ENCODE measurements at places on chromosomes 2 and 18.
A peak's percentile ranks its signal among the peaks of the same experiment; 100 is the strongest.

DNA sequence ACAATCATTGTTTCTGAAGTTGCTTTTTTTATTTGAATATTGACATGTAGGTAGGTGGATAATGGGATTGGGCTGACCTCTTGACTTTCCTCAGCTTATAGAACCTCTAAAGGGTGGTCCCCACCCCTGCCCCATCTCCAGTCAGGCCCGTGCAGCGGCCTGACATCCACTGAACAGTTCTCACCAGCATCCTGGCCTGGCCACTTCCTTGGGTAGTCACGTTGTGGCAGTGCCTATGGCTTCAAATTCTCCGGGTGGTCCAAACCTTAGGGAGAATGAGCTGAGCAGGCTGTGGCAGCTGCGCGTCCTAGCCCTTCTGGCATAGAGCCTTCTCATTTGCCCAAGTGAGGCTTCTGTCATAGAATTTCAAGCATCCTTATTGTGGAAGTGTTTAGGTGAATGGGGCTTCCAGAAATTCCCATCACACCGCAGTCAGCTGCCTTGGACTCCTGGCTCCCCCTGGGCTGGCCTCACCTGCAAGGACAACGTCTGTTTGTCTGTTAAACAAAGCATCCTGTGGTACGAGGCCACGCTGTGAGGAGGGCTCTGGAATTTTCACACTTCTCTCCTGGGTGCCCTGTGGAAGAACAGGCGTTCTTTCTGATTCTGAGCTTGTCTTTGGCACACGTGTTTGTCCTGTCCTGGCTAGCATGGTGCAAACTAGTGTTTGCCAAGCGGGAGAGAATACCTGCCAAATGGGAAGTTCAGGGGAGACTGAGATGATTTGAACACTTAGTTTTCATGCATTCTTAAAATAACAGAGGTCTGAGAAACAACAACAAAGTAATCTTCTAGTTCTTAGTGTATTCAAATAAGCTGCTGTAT, 31.8 kb upstream of the OTOS start:
- no peak for DNase-seq

DNA sequence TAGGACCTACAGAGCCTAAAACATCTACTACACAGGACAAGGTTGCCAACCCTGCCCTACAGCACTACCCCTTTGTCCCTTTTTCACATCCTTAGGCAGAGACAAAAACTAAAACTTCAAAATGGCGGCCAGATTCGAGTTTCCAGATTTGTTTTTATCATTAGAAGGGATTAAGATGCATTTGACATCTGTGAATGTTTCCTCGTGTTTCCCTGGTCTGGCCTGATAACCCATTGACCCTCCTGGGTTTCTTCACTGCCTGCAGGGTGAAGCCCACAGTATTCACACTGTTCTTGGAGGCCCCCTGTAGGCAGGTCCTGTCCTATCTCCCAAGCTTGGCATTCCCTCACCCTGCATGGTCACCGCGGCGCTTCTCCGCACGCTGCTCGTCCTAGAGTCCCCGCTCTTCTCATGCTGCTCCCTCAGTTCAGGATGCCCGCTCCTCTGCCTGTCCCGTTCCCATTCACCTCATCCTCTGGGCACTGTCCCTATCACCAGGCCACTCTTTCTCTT, 67.6 kb downstream of the TPGS2 start:
- DNase-seq = no peak

GRCh38 chr18:58222432-58223125, 178.6 kb downstream of the NEDD4L start:
- DNase-seq = no peak

DNA sequence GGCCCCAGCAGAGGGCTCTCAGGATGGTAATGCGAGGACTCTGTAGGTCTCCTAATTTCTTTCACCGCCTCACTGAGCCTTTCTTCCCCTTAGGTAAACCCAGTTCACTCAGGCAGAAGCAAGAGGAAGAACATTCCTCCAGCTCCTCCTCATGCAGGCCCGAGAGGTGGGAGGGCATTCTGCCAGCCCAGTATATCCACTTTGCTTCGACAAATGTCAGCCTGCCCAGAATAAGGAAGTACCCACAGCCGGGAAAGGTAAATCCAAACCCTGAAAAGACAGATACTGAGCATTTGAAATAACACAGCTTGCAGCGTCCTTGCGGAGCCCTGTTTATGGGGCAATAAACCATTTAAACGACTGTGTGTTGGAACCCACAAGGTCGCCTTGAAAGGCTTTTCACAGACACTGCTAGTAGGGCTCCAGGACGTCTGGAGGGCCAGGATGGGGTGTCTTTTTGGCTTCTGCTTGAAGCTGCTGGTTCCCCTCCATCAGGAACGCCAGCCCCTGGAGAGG, 63.0 kb upstream of the STPG4 start:
- no peak for DNase-seq

GRCh38 chr2:198905881-198906612, 551.7 kb downstream of the SATB2 start:
- no peak for DNase-seq

DNA sequence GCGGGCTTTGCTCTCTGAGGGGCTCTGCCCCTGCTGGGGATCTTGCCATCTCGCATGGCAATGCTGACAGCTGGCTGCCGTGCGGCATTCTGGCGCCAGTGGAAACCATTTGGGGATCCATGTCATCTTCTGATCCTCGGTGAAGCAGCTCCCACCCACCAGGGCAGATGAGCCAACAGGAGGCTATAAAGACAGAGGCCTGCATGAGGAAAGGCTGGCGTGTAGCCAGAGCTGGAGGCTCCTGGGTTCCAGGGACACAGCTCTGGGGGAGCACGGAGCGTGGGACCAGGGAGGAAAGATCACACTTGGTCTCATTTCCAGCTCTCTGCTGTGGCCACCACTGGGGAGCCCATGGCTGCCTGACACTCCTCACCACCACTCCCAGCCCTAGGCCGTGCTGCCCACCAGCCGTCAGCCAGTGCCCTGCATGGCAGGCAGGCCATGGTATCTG, 145.8 kb downstream of the ZFP36L2 start:
- no peak for DNase-seq

DNA sequence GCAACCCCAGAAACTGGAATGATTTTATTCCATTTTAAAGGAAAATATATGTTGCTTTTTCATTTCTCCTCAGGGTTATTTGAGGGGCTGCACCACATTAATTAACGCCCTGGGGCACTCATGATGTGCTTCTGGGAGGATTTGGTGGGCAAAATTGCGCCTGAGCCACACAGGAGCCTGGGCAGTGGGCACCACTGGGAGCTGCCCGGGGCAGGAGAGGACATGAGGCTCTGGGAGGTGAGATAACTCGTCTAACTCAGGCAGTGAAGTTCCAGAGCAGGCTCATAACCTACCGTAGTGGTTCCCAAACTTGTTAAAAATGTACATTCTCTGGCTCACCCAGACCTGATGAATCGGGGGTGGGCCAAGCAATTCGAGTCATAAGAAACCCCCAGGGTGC, 68.3 kb downstream of the EDAR start:
- DNase-seq = no peak

DNA sequence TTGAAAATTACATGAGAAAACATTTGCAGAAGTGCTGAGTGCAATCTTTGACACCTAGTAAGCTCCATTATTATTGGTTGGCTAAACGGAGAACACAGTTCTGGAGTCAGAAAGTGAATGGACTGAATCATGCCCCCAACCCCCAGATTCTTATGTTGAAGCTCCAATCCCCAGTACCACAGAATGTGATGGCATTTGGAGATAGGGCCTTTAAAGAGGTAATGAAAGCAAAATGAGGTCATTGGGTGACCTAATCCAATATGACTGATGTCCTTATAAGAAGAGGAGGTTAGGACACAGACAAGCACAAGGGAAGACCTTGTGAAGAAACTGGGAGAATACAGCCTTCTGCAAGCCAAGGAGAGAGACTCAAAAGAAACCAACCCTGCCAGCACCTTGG, 200.9 kb upstream of the EPAS1 start:
- no peak for DNase-seq

GRCh38 chr2:42916324-42916723, 123.9 kb upstream of the HAAO start:
- DNase-seq = no peak

DNA sequence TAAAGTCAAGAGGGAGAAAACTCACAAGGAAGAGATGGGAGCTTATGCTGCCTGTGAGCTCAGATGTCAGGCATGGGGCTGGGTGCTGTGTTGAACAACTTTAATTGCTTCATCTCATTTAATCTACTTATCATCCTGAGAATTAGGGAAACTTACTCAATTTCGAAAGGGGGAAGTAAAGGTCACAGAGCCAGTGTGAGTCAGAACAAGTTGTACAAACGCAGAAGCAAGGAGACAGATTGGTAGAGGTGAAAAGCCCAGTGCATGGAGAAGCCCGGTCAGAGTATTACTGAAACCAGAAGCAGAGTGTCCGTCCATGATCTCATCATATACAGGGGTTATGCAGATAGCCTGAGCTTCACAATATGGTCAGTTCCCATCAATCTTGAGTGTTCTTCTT, 281.1 kb upstream of the POU3F3 start:
- DNase-seq = no peak

DNA sequence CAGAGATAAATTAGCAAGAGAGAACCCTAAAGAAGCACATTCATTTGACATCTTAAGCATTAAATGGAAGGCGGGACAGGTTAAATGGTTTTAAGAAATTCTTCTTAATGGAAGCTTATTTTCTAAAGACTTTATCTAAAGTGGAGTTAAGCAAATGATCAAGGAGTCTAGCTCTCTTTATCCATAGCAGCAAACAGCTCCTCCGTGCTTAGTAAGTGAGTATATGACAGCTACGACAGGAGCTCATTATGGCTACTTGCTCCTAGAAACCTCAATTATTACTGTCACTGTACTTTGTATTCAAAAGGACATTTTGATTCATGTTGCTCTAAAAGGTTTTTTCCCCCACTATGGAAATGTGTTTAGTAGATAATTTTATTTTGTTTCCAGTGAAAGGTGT, 444.9 kb downstream of the TMX3 start:
- no peak for DNase-seq

- no peak for DNase-seq
Observed at GRCh38 chr2:43107679-43108078, 118.7 kb downstream of the ZFP36L2 start.

- DNase-seq = no peak
Observed at GRCh38 chr2:69143748-69144360, 130.9 kb downstream of the ANTXR1 start.

DNA sequence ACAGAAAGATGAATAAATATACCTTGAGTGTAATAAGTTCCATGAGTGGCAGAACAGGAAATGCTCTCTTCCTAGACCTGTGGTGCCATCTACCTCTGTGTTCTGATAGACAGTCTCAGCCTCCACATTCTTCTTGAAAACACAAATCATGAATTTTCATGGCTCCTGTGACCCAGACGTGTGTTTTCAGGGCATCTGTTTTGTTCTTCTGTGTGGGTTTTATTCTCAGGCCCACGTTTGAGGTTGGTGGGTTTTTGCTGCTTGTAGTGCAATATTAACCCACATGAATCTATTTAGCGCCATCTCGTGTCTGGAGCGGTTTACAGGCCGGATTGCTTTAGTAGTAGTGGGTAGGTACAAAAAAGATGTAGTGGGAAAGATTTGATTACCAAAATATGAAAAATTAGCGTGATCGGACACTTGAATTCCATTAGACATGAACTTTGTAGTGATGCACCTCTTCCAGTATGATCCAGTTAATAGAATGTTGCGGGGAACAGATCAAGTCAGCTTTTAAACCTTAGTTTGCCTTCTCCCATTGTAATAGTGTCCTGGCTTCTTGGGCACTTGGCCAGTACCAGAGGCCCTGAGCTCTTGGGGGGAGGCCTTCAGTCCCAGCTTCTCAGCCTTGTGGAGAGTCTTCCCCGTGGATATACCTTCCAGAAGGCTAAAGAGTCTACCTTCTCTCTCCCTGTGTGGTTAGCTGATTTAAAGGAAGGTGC, 256.5 kb downstream of the TPGS2 start:
- DNase-seq = peak; percentile 79

- no peak for DNase-seq
Observed at GRCh38 chr2:148813603-148814065, 61.4 kb upstream of the KIF5C start.

GRCh38 chr2:233967164-233967563, 50.0 kb downstream of the TRPM8 start:
- no peak for DNase-seq

DNA sequence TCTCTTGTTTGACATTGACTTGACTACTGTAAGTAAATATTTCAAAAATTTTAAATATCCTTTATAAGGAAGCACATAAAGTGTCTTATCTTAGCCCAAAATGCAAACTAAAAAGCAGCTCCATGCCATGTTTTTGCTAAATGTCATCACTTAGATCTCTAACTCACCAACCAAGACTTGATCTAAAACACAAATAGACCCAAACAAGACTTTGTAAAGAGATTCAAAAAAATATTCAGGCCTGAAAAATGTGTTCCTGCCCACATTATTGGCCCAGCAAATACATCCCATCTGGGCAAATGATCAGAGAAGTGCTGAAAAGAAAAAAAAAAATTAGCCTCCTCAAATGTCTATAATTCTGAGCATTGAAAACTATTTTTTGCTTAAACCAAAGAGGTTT, 187.6 kb downstream of the MREG start:
- DNase-seq = no peak

DNA sequence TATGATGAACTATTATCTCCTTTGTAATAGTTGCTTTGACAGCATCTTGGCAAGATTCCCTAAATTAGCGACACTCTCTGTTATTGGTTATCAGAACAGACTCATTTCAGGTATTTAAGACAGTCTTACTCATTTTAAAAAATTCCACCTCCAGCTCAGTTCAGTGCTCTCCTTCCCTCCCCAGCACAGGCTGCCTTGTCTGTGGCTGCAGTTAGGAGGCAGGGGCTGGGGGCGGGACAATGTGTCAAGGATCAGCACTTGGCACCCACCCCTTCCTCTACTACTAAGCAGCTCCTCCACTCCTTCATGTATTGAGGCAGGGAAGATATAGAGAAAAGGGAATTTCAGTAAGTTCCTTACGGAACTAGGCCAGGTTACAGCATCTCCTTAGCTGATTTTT, 85.0 kb downstream of the VSNL1 start:
- no peak for DNase-seq

- DNase-seq = no peak
Observed at GRCh38 chr18:58529714-58530354, 99.1 kb downstream of the ALPK2 start.

- peak; percentile 41 for DNase-seq
Observed at GRCh38 chr2:42974721-42975717, 182.6 kb upstream of the HAAO start.

- DNase-seq = no peak
Observed at GRCh38 chr2:127641846-127642507, 4.0 kb upstream of the GPR17 start.

DNA sequence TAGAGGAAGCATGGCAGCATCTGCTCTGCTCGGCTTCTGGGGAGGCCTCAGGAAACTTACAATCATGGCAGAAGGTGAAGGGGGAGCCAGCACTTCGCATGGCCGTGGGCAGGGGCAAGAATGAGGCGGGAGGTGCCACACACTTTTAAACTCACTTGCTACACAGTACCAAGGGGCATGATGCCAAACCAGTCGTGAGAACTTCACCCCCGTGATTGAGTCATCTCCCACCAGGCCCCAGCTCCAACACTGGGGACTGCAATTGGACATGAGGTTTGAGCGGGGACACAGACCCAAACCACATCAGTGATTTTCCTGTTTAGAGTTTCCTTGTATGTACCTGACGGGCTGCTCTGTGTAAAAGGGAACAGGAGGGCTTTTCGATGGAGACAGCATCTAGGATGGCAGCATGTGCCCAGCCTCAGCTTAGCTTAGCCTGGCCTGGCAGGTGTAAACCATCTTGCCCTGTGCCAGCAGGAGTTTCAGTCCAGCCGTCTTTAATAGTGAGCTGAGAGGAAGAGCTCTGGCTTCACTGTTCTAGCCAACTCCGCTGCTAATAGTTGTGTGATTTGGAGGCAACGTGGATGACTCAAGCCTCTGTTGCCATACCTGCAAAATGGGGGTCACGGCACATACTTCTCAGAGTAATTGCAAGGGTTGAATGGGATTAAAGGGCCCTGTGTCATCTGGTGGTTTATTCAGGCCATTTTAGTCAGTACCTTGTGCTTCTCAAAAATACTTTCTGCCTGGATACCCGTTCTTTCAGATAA, 101.8 kb downstream of the ASAP2 start:
- DNase-seq = no peak
